AG04449 (cell line): ENCODE measurements at places on chromosomes 12 and 14.
A peak's percentile ranks its signal among the peaks of the same experiment; 100 is the strongest.

DNA sequence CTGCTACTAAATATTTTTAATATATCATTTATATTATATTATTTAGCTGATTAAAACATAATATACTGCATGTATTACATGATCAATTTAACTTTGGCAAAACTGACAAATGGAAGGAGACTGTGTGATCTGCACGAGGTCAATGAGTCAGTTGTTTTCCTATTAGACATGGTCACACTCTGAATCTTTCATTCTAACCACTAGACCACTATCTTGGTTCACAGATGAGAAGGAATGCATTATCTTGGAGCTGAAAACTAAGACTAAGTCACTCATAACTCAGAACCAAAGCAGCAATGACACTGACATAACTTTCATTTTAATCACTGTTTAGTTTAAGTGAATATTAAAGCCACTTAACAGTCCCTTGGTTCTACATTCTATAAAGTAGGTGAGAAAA lies 37.4 kb downstream of the GNPTAB start:
- DNase-seq, result peak; percentile 34

DNA sequence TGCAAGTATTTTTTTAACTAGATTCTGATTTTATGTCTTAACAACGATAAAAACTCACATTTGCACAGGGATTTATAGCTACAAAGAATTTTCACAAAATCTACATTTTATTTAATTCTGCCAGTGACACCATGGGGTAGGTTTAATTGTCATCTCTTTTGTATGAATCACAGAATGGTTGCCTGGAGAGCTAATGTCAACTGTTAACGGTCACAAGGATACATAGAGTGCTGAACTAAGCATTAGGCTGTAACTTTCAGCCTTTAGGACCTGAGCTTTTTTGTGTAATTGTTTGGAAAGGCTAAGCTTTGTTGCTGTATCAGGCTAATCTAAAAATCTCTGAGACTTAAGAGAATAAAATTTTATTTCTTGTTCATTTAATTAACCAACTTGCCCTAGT lies 465.3 kb upstream of the TBX3 start:
- DNase-seq, result no peak

DNA sequence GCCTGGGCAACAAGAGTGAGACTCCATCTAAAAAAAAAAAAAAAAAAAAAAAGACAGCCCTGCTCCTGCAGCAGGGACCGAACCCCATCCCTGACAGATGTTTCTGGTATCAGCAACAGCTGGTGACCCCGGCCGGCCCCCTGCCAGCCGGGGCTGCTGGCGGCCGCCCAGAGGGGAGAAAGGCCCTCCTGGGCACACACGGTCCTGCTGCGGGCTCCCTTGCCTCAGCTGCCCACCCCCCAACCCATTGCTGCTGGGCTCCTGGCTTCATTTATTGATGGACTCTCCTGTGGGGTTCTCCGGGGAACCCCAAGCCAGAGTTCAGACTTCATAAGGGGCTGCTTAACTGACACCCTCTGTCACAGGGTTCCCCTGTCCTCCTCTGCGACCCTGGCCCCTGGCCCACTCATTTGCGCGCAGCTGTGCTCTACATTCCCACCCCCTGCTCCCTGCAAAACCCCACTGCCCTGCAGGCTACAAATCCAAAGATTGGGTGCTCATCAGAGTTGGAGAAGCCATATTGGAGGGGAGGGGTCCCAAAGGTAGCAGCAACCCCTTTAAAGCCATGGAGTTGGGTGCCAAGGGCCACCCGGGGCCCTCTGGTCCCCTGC lies 103.6 kb upstream of the RTL1 start:
- no peak for DNase-seq

DNA sequence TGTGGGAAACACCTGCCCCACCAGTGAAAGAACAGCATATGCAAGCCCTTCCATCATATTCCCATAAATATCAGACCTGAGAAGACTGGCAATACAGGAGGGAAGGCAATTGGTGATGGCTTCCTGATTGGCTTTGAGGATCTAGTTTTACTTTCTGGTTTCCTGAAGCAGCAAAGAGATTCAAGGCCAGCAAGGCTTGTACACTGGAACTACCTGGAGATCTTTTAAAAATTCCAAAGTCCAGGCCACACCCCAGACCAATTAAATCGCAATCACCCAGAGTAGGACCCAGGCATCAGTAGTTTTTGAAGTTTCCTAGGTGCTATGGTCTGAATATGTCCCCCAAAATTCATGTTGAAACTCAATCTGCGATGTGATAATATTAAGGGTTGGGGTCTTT lies 2.9 kb upstream of the TEP1 start:
- no peak for DNase-seq

DNA sequence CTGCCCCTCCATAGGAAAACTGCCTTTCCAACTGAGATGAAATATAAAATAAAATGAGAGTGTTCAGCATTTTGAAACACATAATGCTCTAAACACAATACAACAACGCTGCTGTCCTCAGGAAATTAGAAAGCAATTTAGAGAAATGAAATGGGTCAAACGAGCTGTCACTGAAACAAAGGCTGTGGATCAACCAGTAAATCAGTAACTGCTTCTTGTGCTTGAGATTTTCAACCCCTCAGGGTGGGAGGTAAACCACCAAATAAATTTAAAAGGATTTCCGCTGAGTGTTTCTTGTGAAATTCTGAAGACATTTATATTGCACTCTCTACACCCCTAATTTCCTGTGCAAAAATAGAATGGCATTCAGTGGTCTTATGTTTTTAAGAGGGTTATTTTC lies 657.1 kb upstream of the SEL1L start:
- no peak for DNase-seq

GRCh38 chr12:24223926-24224325 lies 274.5 kb upstream of the SOX5 start:
- DNase-seq, result no peak

GRCh38 chr12:2319737-2320506 lies 267.1 kb downstream of the CACNA1C start:
- DNase-seq, result no peak

DNA sequence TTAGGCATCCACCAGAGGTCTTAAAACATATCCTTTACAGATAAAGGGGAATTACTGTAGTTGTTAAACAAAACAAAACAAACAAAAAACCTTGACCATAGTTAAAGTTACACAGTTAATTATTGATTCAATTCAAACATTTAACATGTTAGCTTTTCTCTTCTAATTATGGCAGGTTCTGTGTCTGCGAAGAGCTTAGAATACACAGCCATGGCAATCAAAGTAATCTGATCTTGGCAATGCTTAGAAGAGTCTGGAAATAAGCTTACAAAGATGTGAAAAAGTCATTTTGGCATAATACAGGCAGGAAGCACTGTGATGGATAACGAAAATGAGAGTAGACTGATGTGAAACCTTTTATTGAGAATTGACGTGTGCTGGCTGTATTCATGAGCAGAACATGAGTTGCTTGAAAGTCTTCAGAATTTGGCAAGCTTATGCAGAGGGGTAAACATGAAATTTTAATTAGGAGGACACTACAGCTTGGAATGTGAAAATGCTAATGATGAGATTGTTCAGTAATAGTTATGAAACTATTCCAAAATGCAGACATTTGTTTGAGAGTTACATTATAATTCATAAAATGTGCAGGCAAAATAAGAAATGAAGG lies 629.6 kb downstream of the FSCB start:
- DNase-seq, result no peak

DNA sequence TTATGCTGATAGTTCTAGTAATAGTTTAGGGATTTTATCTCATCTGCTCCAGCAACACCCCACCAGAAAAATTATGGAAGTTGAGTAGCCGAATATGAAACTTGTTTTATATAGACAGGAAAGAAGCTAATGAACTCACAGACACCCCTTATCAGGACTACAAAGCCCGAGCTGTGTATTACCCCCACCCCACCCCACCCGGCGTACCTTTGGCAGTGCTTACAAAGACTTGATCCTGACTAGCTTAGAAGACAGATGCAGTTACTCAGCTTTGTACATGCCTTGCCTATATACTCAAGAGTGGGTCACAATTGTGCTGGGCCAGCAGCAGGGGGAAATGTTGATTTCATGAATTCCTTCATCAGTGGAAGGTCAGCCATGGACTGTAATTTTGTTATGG lies 22.4 kb downstream of the PROX2 start:
- no peak for DNase-seq

DNA sequence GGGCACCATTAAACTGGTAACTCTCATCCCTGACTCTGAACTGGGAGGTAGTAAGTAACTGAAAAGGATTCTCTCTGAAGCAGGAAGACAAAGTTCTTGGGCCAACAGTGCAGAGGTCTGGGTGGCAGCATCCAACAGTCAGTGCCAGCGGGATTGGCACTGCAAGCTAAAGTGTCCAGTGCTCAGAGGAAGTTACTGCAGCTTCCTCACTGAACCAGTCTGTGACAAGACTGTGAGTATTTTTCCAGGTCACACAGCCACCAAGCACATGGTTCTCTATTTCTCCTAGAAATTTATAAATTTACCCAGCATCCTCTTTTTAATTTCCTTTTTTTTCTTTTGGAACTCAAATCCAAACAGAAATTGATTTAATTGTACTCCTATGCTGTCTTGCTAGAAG lies 81.6 kb upstream of the FAR2 start:
- DNase-seq, result no peak

- DNase-seq, result no peak
Measured at GRCh38 chr14:75660238-75660629, 442 bp downstream of the ERG28 start.

- no peak for DNase-seq
Measured at GRCh38 chr12:68891141-68891540, 41.8 kb downstream of the CPM start.

DNA sequence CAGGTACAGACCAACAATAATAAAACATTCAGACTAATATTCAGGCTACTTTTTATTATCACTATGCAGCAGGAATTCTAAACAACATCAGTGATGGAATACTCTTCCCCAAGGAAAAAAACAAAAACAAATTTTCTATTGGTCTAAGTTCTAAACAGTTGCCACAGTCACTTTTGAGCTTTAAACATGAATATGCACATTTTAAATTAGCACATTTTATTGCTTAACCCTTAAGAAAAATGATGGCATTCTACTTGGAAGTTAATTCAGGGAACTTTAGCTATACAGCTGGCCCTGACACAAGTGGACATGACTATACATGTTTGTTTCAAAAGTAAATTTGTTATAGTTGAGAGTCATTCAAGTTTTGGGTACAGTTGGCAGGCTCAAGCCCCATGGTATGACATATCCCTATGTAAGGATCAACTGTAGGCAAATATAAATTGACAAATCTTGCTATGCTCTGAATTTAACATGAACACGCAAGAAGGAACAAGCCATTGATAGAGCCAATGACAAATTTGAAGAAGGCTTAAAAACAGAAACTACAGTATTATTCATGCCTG lies 224.3 kb upstream of the AMIGO2 start:
- no peak for DNase-seq

GRCh38 chr14:94120667-94121340 lies 8.6 kb downstream of the IFI27L2 start:
- peak; percentile 76 for DNase-seq

DNA sequence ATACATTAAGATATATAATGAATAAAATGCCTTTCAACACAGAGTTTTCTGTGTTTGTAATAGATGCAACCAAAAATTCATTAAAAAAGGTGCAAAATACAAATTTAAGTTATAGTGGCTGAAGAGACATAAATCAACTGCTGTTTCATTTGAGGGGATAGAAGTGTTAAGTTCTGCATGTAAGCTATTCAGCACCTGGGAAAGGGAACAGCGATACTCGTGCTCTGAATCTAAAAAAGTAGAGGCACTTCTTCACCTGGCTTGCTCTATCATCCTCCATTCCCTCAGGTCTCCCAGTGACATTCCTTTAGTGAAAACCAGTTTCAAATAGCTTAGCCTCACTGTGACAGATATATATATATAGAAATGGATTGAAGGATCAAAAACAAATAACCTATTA lies 222.6 kb downstream of the ACSS3 start:
- DNase-seq, result no peak

DNA sequence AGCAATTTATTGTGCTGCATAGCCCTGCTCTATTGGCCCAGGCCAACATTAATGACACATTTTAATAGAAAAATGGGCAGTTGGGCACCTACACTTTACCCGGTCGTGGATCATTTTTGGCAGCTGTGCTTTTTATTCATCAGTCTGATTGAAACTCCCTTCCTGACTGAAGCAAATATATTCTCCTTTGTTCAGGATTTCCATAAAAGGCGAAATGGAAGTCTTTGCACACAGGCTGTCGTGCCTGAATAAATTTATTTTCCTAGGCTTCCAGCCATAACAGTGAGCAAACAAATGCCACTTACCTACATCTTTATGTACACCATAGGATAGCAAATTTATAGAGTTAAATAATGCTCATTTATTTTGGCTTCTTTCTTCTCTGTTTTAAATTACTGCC lies 480.7 kb upstream of the DCN start:
- DNase-seq, result no peak

GRCh38 chr14:91878274-91878673 lies 10.9 kb upstream of the TC2N start:
- DNase-seq, result no peak

DNA sequence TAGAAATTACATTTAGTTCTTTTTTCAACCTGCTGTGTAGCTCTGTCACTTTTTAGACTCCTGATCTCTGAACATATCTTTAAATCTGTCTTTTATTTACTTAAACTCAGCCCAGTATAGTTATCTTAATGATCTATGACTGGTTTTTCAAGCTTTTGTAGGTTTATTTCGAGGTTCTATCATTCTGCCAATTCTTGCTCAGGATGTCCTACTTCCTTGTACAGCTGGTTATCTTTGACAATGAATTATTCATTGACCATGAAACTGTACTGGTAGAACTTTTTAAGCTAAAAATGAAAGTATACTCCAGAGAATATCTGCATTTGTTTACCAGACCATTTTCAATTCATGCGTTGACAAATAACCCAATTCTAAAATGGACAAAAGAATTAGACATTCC lies 37.8 kb downstream of the TC2N start:
- DNase-seq, result no peak

DNA sequence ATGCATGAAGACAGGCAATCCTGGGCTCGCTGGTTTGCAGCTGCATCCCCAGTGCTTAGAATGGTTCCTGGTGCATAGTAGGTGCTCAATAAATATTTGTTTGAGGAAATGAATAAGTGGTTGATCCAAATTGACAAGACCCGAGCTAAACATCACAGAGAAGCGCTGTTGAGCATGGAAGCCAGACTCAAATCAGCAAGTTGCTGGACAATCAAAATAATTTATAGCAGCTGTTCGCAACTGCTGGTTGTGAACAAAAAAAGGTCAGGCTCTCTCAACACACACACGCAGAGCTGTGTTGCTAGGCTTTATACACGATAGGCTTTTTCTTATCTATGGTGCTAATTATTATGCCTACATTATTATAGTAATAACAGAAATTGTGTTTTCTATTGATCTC lies 190.2 kb downstream of the TBX5 start:
- no peak for DNase-seq

GRCh38 chr12:87660987-87661774 lies 368.0 kb downstream of the C12orf50 start:
- no peak for DNase-seq

- no peak for DNase-seq
Measured at GRCh38 chr12:113203852-113204760, 17.2 kb upstream of the TPCN1 start.

DNA sequence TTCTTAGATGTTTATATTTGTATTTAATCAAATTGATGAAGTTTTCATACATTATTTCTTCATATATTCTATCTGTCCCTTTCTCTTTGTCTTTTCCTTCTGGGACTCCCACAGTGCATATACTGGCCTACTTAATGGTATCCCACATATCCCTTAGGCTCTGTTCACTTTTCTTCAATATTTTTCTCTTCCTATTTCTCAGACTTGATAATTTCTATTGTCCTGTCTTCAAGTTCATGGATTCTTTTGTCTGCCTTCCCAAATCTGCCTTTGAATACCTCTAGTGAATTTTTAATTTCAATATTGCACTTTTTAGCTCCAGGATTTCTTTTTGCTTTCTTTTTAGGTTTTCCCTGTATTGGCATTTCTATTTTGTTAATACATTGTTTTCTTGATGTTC lies 33.4 kb downstream of the IFT81 start:
- no peak for DNase-seq
